Naive thymus-derived CD4-positive, alpha-beta T cell (primary cell): ENCODE measurements at places on chromosomes 1 and 21. TPM values are rescaled to one million over a fixed set of nuclear protein-coding genes. Genes with fewer than 3 reads are reported as not detected.
A peak's percentile ranks its signal among the peaks of the same experiment; 100 is the strongest.

The RGS7 gene
- polyA plus RNA-seq = not detected

The CALML6 gene
- not detected for polyA plus RNA-seq

The AMY2A gene
- not detected for polyA plus RNA-seq

The BATF3 gene
- polyA plus RNA-seq = 0.98 TPM

The C2CD4D gene
- polyA plus RNA-seq = not detected

The KLHDC8A gene
- not detected for polyA plus RNA-seq

The NBPF8 gene
- polyA plus RNA-seq = 1.7 TPM

DNA sequence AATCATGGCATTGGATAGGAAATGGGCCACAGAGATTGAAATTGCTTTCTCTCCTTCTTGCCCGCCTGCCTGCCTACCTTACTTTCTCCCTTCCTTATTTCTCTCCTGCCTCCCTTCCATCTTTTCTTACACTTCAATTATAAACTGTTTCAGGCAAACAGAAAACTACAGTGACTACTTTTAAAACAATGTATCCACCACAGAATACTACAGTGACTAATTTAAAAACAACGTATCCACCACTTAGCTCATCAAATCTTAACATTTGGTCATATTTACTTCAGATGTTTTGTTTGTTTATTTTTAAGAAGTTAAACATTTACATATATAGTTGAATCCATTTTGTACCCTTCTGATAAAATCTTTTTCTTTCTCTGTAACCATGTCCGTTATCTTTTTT is 54.4 kb downstream of the SNRPE start:
- DNase-seq = no peak

DNA sequence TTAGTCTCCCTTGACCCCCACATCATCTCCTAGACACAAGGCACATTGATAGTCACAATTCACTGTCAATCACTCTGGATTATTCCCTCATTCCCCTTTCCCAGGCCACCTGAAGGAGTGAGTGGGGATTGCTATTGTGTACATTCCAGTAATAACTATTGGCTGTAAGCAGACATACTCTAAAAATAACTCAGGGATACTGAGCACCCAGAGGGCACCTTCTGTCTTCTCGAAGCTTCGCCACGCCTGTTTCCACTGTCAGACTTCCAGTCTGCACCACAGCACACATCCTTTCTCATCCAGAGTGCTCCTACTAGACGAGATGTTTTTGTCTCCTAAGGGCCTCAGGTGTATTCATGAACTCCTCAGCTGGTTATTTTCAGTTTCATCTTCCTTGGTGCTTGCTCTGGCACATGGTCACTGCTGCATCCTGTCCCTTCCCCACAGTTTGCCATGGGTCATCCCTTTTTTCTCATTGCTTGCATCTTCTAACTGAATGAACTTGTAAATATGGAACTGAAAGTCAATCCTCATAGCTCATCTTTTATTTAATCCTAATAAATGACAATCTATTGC is 848 bp upstream of the APOBEC4 start:
- DNase-seq = no peak

- DNase-seq = peak; percentile 65
Observed at GRCh38 chr1:117059334-117059677, 820 bp upstream of the TTF2 start.

- DNase-seq = no peak
Observed at GRCh38 chr1:18972531-18972930, 16.1 kb upstream of the IFFO2 start.

- no peak for DNase-seq
Observed at GRCh38 chr1:36884029-36884701, 150.2 kb downstream of the GRIK3 start.

- DNase-seq = no peak
Observed at GRCh38 chr1:72780212-72780611, 497.9 kb upstream of the NEGR1 start.

- DNase-seq = no peak
Observed at GRCh38 chr1:200892546-200892945, 2.2 kb upstream of the INAVA start.

GRCh38 chr1:159646687-159647086 is 59.1 kb downstream of the APCS start:
- no peak for DNase-seq

DNA sequence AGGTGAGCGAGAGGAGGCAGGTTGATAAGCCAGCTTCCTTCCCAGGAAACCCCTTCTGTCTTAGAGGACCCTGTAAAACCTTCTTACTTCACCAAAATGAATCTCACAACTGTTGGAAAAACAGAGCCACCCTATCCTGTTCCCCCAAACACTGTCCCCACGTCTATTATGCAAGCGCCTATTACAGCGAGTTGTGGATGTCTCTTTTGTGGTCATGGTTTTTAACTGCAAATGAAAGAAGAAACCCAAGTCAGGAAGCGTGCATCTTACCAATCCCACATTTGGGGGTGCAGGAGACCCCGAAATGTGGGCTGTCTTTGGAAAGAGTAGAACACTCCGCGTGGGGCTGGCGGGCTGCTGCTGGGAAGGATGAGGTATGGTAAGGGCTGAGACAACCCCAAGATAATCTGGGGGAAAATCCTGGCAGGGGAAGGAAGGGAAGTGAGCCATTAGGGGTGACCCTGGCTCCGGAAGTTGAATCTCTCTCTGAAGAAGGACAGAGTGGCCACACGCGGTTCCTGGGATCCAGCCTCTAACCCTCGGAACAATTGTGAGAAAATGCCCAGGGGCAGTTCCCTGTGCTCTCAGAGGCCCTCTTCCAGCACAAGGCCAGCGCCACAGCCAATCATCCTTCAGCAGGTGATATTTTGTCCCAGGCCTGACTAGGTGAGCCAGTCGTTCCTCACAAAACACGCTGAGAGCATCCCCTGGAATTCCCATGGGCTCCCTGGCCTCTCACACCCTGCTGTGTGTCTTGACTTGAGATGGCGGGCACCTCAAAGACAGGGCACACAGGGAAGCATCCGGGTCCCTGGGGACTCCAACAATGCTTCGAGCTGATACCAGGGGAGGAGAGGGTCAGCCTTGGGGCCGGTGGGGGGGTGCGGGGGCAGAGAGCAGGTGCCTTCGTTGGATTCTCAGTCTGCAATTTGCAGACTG is 168.5 kb upstream of the IRF2BP2 start:
- no peak for DNase-seq

- no peak for DNase-seq
Observed at GRCh38 chr1:161324020-161324419, 9.8 kb downstream of the SDHC start.

GRCh38 chr1:66852870-66853269 is 51.8 kb upstream of the INSL5 start:
- no peak for DNase-seq
